ENCODE measurements at places on chromosomes 11 and 22.

DNA sequence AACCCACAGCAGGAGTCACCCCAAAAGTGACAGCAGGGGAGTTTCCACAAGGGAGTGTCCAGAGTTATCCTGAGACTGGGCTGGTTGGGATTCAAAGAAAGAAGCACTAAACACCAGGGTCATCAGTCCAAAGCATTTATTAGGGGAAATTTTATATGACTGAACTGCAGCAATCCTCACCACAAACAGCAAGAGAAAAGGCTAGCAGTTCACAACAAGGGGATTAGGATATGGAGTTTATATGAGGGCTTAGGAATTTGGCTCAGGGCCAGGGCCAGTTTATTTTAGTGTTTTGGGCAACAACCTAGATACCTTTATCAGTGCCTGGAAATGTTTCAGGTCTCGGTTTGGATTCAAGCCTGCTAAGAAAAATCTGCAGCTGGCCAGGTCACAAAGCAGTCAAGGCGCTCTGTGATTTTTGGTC lies 4.6 kb upstream of the TMEM126A start:
- H3K4me1 ChIP-seq: peaks cover 6% of the 10 kb centered on the region
- H3K27me3 ChIP-seq: no peaks in the 10 kb centered on the region
- no peak overlapping the region for H3K4me3 ChIP-seq
- no peak for DNase-seq
- no peak overlapping the region for H3K27ac ChIP-seq

DNA sequence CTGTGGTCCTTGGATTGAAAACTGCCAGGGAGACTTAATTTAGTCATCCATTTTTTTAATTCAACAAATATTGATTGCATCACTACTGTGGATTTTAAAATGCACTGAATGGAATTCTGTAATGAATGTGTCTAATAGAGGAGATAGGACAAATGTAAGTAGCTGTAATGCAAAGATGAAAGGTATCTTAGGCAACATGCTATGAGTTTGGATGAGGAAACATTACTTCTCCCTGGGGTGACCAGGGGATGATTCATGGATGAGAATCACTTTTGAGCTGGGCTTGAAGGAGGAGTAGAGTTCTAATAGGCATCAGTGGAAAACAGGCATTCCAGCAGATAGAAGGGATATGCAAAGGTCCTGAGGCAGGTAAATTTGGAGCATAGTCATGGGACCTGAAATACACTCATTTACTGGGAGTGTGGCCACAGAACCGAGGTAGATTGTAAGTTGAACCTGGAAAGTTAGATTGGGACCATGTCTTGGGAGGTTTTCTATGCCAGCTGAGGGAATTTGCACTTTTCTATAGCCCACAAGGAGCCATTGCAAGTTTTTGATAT lies 43.4 kb downstream of the PKNOX2 start:
- no peak overlapping the region for H3K4me3 ChIP-seq
- H3K36me3 ChIP-seq: no peaks in the 10 kb centered on the region
- H3K27ac ChIP-seq: no peak overlapping the region
- no peaks in the 10 kb centered on the region for H3K27me3 ChIP-seq
- H3K4me1 ChIP-seq: no peaks in the 10 kb centered on the region
- DNase-seq: no peak

DNA sequence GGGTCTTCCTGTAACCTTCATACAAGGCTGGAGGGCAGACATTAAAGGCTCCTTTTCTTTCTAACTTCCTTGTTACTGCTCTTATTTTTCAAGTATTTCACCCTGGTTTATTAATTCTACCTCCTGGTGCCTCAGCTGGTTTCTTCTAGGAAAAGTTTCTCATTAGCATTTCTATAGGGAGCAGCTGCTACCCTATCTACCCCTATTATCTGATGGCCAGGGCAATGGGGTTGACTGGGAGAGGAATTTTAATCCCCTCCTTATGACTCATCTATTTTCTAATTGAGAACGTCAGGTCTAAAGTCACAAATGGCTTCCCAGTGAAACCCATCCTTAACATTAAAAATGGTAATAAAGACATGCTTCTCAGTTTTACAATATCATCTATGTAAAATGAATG lies 5.0 kb downstream of the MAP6 start:
- peaks cover 2% of the 10 kb centered on the region for H3K27me3 ChIP-seq
- H3K4me1 ChIP-seq: peaks cover 10% of the 10 kb centered on the region
- no peak overlapping the region for H3K4me3 ChIP-seq
- H3K27ac ChIP-seq: no peak overlapping the region
- H3K36me3 ChIP-seq: no peaks in the 10 kb centered on the region

- H3K4me1 ChIP-seq: no peaks in the 10 kb centered on the region
- peaks cover 21% of the 10 kb centered on the region for H3K36me3 ChIP-seq
- H3K27me3 ChIP-seq: no peaks in the 10 kb centered on the region
- H3K27ac ChIP-seq: no peak overlapping the region
Measured at GRCh38 chr11:96358321-96358720, 15.3 kb upstream of the MAML2 start.

DNA sequence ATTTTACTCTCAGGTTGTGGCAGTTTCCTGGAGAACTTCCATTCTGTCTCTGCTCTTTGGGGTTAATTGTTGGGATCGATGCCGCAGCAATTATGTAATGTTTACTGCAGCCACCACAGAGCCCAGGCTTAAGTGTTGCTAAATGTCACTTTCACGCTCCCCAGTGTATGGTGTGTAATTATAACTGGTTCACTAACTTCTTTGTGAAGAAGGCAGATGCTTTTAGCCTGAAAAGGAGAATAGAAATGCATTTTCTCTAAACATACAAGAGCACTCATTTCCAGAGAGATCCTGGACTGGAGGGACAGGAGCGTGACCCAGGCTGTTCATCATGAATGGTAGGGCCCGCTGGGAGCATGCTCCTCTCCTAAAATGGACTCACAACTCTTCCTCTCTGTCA lies 132.2 kb upstream of the PLET1 start:
- no peak overlapping the region for H3K4me3 ChIP-seq
- H3K36me3 ChIP-seq: no peaks in the 10 kb centered on the region
- no peaks in the 10 kb centered on the region for H3K4me1 ChIP-seq

DNA sequence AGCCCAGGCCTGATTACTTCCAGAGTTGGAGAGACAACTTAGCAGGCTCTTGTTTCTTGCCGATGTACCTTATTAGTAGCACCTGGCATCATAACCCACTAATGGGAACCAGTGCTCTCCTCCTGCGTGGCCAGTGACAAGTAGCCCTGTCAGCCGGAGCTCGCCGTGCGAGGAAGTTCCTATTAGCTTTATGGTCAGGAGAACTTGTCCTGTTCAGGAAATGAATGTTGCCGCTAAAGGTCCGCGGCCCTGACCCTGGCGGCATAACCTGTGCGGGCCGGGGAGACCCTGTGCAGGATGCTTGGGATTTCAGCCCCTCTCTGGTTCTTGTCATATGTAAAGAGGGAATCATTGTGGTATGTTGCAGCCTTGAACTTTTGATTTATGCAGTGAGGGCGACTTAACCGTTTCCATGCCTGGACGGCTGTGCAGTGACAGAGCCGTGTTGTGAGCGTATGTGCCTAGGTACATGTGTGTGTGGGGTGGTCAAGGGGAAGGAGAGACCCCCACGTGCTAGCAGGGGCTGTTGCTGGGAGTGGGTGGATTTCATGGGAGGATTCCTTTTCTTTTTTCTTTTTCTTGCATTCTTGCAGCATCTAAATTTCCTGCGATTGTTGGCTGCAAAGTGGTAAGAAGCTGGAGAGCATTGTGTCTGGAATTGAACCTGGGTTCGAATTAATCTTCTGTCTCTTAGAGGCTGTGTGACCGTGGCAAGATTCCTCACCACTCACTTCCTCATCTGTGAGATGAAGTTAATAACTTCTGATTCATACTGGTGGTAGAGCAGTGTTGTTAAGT lies 15.2 kb downstream of the ZBTB16 start:
- peaks cover 54% of the 10 kb centered on the region for H3K4me1 ChIP-seq
- H3K27ac ChIP-seq: peak overlapping the region; percentile 13
- peaks cover 10% of the 10 kb centered on the region for H3K36me3 ChIP-seq
- no peak for DNase-seq
- H3K27me3 ChIP-seq: no peaks in the 10 kb centered on the region

DNA sequence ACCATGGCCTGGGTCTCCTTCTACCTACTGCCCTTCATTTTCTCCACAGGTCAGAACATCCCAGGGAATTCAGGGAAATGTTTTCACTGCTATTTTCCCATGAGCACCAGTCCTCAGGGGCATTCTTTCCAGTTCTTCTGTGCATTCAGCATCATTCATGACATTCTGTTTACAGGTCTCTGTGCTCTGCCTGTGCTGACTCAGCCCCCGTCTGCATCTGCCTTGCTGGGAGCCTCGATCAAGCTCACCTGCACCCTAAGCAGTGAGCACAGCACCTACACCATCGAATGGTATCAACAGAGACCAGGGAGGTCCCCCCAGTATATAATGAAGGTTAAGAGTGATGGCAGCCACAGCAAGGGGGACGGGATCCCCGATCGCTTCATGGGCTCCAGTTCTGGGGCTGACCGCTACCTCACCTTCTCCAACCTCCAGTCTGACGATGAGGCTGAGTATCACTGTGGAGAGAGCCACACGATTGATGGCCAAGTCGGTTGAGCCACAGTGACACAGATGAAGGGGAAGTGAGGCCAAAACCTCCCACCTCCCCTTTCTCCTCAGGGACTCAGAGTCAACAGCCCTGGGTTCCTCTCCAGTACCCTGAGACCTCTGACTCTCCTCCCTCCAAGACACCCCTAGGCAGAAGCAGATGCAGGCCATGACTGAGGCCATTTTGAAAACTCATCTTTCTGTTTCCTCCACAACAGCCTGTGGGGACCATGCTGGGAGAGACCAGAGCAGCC lies 15.9 kb upstream of the IGLL5 start:
- no peaks in the 10 kb centered on the region for H3K27me3 ChIP-seq
- H3K36me3 ChIP-seq: no peaks in the 10 kb centered on the region
- H3K4me1 ChIP-seq: no peaks in the 10 kb centered on the region
- DNase-seq: peak; percentile 17
- no peak overlapping the region for H3K4me3 ChIP-seq
- no peak overlapping the region for H3K27ac ChIP-seq

GRCh38 chr11:1959786-1960185 lies 12.7 kb downstream of the MRPL23 start:
- DNase-seq: no peak
- H3K4me1 ChIP-seq: no peaks in the 10 kb centered on the region
- no peaks in the 10 kb centered on the region for H3K36me3 ChIP-seq
- no peak overlapping the region for H3K27ac ChIP-seq

GRCh38 chr11:610146-610801 lies 5.5 kb downstream of the IRF7 start:
- H3K27ac ChIP-seq: peak overlapping the region; percentile 16
- no peak overlapping the region for H3K4me3 ChIP-seq
- peaks cover 67% of the 10 kb centered on the region for H3K4me1 ChIP-seq
- DNase-seq: no peak
- peaks cover 49% of the 10 kb centered on the region for H3K36me3 ChIP-seq

DNA sequence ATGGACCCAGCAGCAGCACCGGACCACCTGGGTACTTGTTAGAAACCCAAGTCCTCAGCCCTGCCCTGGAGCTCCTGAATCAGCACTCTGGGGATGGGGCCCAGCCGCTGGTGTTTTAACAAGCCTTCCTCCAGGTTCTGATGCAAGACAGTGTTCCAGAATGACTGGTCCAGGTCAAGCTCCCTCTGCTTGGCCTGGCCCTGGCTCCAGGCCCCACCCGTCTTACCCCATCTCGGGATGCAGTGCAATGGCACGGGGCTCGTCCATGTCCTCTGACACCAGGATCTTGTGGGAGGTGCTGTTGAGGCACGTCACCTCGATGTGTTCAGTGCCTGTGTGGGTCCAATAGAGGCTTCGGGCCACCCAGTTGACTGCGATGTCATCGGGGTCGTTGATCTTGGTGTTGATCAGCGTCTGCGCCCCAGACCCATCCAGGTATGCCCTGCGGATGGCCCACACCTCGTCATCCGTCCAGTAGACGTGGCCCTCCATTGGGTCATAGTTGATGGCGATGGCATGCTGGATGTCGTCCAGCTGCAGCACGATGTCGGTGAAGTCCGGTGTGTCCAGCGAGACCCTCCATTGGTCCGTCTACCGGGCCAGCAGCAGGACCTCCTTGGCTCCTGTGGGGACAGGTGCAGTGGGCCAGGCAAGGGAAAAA lies 140.3 kb downstream of the CRYBB2 start:
- no peak for DNase-seq
- H3K4me1 ChIP-seq: no peaks in the 10 kb centered on the region
- H3K36me3 ChIP-seq: peaks cover 10% of the 10 kb centered on the region

DNA sequence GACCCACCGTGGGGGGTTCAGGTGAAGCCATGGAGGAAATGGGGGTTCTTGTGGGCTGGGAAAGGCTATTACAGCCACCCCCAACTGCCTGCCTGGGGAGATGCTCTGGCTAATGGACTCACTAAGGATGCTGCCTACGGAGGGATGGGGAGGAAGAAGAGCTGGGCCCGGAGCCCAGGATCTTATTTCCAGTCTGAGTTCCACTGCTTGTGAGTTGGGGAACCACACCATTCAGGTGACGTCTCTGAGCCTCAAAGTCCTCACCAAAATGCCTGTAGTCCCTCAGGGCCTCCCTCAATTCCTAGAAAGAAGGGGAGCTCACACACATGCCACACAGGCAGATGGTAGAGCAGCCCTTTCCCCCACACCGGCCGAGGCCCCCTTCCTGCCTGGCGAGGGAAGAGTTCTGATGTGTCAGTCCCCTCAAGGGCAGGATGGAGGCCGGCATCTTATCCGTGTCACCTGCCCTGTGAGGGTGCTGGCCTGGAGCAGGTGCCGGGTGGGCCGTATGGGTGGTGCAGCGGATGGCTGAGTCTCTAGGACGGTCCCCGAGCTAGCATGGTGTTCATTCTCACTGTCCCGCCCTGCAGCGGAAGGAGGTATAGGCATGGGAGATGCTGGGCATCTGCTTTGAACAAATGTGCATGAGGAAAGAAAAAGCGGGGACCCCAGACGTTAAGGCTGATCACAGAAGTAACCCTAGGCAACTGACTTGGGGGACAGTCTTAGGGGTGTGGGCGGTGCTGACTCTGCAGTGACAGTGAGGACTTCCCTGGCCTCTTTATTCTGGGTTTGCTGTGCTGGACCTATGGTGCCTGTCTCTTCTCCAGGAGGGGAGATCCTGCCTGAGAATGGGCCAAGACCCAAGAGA lies 15.7 kb downstream of the MRGPRF start:
- no peaks in the 10 kb centered on the region for H3K36me3 ChIP-seq
- H3K27ac ChIP-seq: no peak overlapping the region
- DNase-seq: no peak
- no peak overlapping the region for H3K4me3 ChIP-seq
- H3K4me1 ChIP-seq: peaks cover 8% of the 10 kb centered on the region

DNA sequence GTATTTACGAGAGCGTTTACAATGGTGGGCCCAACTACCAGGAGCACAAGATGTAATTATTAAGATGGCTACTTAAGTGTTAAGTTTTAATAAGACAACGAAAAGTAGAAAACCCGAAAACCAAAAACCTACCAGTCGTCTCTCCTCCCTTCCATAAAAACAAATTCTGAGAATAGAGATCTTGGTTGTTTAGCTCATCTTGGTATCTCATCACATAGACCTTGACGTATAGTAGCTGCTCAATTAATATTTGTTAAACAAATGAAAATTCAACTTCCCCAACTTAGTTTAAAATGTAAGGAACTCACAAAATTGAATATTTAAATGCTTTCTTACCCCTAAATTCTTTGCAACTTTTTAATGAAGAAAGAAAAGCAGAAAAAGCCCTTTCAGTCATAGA lies 669 bp downstream of the KDM4D start:
- no peak for DNase-seq
- H3K27me3 ChIP-seq: no peaks in the 10 kb centered on the region
- peak overlapping the region; percentile 75 for H3K4me3 ChIP-seq
- no peak overlapping the region for H3K27ac ChIP-seq
- peaks cover 18% of the 10 kb centered on the region for H3K36me3 ChIP-seq
- H3K4me1 ChIP-seq: peaks cover 23% of the 10 kb centered on the region

- H3K4me1 ChIP-seq: no peaks in the 10 kb centered on the region
- no peak overlapping the region for H3K4me3 ChIP-seq
- H3K27me3 ChIP-seq: peaks cover 5% of the 10 kb centered on the region
- DNase-seq: no peak
Measured at GRCh38 chr22:45067731-45068130, 57.9 kb upstream of the PHF21B start.
